ENCODE measurements at places on chromosomes 16 and 17.
A peak's percentile ranks its signal among the peaks of the same experiment; 100 is the strongest.

- DNase-seq = no peak
Measured at GRCh38 chr16:50102051-50102746, 36.4 kb downstream of the HEATR3 start.

GRCh38 chr17:44220213-44221083, 973 bp upstream of the UBTF start:
- peak; percentile 58 for DNase-seq

- peak; percentile 80 for DNase-seq
Measured at GRCh38 chr17:16991349-16992009, 19.6 kb upstream of the TNFRSF13B start.

GRCh38 chr16:88331989-88332920, 50.5 kb upstream of the ZNF469 start:
- no peak for DNase-seq

DNA sequence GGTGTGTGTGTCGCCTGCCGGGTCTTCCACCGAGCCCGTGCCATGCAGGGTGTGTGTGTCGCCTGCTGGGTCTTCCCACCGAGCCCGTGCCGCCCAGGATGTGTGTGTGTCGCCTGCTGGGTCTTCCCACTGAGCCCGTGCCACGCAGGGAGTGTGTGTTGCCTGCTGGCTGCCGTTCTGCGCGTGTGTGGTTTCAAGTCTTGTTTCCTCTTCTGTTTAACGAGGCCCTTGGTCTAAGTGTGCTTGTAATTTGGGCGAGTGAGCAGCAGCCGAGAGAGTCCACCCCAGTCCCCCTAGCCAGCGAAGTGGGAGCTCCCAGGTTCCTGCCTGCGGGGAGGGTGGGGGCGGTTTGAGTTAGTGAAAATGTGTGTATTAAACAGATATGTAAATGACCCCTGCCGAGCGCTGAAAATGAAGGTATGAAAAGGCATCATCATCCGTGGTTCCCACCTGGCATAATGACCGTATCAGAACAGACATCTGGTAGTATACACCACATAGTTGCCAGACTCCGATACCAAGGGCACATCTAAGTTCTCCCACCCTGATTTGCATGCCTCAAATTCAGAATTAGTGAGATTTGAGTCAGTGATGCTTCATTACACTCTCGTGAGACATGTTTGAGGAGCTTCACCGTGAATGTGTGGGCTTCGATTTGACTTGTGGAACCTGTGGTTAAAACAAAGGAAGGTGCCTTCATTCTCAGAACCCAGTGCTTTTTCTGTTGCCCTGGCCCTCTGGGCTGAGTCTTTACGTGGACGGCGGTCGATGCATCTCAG, 114.5 kb upstream of the CHMP6 start:
- DNase-seq = peak; percentile 50

GRCh38 chr16:68236137-68236825, 354 bp upstream of the ESRP2 start:
- peak; percentile 46 for DNase-seq

DNA sequence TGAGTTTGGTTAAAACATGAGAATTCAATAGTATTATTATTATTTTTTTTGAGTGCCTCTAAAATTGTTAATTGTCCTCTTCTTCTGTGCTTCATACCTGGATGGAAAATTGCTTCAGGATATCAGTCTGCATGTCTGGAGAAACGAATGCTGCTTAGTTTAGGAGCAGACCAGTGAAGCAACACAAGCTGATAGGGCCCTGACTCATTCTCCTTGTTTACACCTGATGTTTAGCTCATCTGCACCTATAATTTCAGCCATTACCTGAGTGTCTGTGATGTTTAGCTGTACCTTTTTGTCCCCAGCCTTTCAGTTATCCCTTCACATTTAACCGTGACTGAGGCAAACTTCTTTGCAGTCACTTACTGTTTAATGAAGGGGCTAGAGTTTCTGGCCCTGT, 14.8 kb downstream of the SNTB2 start:
- DNase-seq = no peak

DNA sequence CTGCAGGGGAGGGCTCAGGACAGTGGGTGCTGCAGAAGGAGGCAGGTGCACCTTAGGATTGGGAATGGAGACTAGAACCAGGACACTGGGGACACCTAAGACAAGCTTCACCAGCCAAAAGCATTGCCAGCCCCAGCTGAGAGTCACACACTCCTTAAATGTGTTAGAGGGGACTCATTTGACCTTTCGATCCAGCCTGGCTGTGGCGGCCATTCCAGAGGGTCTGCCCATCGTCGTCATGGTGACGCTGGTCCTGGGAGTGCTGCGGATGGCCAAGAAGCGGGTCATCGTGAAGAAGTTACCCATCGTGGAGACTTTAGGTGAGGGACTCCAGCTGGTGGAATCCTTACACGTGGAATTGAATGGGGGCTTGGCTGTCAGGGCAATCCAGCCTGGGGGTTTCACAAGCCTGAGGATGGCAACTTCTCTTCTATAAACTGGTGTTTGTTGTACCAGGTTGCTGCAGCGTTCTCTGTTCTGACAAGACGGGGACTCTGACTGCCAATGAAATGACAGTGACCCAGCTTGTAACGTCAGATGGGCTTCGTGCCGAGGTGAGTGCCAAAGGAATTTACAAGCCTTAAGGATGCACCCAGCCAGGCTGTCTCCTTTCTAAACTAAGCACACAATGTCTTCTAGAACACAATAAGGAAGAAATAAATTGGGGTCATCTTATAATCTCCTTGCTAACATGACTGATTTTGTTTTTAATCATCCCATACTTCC, 65.3 kb downstream of the MEAK7 start:
- DNase-seq = no peak

DNA sequence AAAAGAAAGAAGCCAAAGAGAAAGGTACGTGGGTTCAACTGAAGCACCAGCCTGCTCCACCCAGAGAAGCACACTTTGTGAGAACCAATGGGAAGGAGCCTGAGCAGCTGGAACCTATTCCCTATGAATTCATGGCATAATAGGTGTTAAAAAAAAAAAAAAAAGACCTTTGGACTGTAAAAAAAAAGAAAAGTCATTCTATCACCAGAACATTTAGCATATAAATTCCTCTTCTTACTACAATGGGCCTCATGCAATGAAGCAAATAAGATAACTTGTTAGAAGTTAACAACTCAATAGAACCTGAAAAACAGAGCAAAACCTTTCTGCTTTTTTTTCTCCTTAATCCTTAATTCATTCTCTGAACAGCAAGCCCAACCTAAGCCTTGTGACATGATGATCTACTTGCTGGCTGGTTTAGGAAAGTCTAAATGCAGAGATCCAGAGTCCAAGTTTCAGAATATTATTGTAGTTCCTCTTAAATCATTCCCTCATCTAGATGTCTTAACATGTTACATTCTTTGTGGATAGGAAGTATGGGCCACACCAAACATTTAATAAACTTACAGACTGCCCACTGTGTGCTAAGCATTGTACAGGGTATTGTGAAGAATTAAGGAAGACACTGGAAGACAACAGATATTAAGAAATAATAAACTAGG, 45.4 kb downstream of the BRCA1 start:
- DNase-seq = no peak

DNA sequence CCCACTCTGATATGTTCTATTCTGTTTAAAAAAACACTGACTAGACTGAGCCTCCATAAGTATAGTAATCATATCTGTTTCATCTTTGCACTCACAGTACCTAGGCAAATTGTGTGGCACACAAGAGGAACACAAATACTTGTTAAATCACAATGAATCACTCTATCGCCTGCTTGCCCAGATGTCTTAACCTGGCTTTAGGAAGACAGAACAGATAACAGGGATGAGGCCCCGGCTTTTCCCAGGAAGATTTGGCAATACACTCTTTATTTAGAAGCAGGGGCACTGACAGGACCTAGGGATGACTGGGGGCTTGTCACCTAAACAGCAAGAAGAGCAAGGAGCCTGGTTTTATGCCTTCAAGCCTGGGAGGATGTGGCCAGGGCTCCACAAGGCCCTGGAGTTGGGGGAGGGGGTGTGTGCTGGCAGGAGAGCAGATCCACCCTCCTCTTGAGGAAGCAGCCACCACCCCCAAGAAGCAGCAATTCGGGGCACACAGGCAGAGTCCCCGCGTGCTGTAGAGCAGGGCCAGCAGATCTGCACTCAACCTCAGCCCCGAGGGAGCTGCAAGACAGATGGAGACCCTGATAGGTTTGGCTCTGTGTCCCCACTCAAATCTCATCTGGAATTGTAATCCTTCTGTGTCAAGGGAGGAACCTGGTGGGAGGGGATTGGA, 41.0 kb upstream of the KSR1 start:
- no peak for DNase-seq

GRCh38 chr17:42865638-42866094, 14.7 kb downstream of the AOC3 start:
- DNase-seq = no peak

DNA sequence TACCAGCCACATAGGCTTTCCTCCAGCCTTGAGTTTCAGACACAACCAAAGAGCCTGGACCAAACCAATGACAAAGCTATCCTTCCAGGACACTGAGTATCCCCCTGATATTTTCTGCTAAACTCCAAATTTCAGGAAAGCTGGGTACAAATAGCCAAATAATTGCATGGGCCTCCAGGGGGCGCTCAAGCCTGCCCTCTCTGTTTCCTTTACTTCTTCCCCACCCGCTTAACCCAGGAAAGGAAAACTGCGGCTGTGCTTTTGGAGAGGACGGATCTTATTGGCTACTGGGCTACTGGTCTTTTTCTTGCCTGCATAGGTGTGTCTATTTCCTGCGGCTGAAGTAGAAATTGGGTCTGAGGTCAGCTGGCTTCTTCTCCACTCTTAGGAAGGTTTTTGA, 30.1 kb downstream of the GNGT2 start:
- DNase-seq = peak; percentile 47

- no peak for DNase-seq
Measured at GRCh38 chr16:23394141-23394831, 58.7 kb downstream of the COG7 start.

DNA sequence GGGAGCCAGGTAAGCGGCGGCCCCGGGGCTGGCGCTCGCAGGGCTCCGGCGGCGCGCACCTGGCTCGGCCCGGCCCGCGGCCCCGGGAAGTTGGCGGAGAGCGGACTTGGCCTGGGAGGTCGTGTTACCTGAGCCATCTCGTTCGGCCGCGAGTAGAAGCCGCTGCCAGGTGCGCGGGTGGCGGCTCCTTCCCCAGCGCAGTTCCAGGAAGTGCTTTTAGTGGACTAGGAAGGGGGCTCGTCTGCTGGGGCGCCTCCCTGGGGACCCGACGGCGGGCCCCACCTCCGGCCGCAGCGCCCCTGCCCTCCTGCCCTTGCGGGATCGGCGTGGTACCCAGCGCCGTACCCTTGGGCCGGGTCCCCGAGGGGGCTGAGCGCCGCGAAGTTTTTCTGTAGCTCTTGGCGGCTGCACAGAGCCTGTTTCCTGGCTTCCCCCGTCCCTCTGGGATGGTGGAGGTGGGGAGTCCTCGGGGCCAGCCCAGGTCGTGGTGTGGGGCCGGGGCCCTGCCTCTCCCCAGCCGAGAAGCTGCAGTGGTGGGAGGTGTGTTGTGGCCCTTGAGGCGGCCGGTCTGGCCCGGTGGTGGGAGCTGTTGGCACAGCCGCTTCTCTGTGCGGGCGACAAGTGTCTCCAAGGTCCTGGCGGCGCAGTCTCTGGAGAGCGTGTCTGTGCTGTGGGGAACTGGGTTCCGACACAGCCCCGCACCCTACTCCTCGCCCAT, 96.9 kb downstream of the RAB11FIP4 start:
- DNase-seq = no peak

- no peak for DNase-seq
Measured at GRCh38 chr17:1078831-1079561, 82.1 kb downstream of the TIMM22 start.

- DNase-seq = no peak
Measured at GRCh38 chr17:79947351-79948031, 88.2 kb downstream of the TBC1D16 start.

GRCh38 chr16:87207965-87208364, 109.2 kb downstream of the C16orf95 start:
- DNase-seq = no peak

All from stimulated activated CD4-positive, alpha-beta T cell treated with anti-CD3 and anti-CD28 coated beads, Interleukin-4, amount 100 ng/mL, for 4 hours (primary cell).